ENCODE measurements at places on chromosomes 2 and 18.

DNA sequence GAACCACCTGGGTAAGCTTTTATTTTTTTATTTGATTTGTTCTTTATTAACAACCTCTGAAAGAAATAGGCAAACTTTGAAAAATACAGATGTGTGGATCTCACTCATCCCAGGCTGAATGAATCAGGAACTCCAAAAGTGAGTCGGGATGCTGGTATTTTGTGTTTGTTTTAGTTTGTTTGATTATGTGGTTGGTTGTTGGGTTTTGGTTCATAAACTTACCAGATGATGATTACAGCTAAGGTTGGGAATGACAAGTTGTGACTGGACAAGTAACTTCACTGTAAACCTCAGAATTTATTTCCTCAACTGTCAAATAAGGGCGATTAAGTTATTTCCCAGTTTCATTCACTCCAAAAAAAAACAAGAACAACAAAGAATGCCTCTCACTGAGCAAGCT, 80.5 kb upstream of the KIF5C start:
- DNase-seq, result no peak

DNA sequence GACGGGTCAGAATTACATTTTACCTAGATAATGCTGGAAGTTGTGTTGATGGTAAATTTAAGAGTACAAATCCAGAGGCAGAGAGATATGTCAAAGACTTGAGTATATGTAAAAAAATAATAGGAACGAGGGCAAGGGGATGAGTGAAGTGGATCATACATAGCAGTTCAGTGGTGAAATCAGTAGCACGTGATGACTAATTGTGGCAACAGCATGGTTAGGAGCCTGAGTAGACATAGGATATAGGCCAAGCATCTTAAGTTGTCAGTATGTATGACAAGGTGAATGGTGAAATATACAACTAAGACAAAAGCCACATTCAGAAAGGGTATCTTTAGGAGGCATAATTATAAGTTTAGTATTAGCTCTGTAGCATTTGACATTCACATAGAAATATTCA, 826.5 kb upstream of the PIK3C3 start:
- DNase-seq, result no peak

DNA sequence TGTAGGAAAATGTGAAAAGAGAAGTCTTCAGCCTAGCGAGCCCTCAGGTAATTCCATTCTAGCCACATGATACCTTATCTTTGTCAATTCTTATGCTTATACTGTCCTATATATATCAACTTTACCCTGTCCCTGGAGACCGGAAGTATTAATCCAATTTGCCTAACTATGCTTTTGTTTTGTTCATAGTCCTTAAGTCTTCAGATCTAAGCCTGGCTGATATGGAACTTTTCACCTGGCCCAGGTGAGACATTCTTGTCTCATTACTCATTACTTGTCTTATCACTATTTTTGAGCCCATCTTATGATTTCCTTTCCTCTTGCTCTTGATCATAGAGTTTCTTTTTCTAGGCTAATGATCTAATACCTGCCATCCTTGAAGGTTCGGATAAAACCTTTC, 194.1 kb upstream of the FANCL start:
- no peak for DNase-seq

GRCh38 chr18:50607378-50607926, 47.6 kb downstream of the MAPK4 start:
- no peak for DNase-seq

DNA sequence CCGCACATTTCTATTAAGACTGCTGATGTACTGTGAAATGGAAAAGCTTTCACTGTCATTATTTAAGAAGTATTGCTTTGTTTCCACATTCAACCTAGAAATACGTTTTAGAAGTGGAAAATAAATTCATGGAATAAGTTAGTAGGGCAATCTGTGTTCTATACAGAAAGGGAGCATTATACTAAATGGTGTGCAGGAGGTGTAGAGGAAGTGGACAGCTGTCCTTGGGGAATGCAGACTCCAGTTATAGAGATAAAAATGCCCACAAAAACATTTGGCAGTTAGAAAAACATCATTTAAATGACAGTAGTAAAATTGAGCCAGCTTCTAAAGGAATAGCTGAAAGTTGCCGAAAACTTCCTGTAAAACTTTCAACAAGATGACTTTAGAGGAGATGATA, 46.8 kb downstream of the PIK3C3 start:
- DNase-seq, result no peak

DNA sequence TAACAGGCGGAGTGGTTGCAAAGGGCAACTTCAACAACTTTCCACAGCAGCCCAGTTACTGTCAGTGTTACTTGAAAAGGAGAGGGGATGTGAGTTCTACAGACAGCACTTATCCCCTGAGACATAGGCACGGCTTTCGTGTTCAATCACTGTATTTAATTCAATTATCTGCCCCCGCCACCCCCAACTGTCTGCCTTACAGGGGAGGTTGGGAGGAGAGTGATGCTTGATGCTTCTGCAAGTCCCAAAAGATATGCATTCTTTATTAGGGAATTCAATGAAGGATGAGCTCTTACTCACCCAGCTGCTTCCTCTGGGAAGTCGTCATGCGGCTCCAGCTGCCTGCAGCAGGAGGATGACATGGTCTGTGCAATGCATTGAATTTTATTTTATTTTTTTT, 639.9 kb downstream of the DCC start:
- DNase-seq, result no peak

DNA sequence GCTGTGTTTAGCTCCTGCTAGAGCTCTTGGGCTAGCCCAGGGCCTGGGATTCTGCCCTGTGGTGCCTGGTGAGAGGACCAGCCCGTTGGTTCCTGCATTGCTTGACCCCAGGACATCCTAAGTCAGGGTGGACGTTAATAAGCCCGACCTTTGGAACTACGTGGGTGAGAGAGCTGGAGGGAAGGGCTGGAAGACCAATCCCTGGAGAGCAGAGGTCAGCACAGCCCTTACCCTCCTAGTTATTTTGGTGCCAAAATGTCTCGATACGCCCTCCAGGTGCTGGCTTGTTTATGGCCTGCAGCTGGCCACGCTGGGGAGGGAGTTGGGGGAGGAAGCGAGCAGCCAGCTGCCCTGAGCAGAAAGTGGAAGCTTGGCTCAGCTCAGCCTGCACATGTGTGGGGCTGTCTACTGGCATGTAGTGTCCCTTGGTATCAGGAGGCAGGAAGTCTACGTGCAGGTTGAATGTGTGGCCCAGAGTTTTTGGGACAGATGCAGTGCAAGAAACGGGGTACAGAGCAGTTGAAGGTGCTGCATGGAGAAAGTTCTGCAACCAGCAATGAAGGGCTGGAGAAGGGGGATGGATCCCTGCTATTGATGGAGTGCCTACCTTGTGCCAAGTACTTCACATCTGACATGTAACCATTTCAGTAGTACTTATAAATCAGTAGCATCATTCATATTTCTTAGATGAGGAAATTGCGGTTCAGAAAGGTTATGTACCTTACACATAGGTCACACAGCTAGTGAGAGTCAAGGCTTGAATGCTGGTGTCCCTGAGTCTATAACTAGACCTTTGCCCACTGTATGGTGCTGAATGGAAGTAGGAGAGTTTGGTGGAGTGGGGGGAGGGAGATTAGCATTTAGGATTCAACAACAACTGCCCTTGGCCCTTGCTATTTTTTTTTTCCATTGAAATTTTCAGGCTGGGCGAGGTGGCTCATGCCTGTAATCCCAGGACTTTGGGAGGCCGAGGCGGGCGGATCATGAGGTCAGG, 5.0 kb upstream of the DGKD start:
- DNase-seq, result no peak

DNA sequence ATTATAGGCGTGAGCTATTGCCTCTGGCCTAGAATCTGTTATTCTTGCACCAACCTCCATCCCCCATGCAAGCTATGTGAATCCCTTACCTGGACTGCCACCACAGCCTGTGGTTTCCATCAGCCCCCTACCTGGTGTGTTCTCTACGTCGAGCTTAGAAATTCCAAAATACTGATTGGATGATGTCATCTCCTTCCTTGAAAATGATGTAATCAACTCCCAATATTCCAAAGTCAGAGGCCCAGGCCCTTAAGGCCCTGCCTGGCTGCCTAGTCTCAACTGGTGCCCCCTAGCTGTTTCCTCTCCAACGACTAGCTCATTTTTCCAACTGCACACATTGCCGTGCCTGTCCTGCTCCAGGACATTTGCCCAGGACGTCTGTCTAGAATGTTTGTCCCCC, 41.3 kb upstream of the GBX2 start:
- no peak for DNase-seq

- DNase-seq, result no peak
These were observed 981 bp upstream of the SF3B1 start for GRCh38 chr2:197435598-197436420.

GRCh38 chr2:185567196-185567595, 171.4 kb upstream of the FSIP2 start:
- DNase-seq, result no peak

DNA sequence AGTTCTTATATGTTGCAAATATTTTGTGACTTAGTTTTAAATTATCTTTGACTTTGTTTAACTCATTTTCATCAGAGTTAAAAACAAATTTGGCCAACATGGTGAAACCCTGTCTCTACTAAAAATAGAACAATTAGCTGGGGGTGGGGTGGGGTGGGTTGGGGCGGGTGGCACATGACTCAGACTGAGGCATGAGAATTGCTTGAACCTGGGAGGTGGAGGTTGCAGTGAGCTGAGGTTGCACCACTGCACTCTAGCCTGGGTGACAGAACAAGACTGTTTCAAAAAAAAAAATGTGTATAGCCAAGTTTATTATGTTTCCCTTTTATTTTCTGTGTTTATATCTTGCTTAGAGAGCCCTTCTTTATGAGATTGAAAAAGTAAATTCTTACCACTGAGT, 14.2 kb upstream of the LIPG start:
- DNase-seq, result no peak

DNA sequence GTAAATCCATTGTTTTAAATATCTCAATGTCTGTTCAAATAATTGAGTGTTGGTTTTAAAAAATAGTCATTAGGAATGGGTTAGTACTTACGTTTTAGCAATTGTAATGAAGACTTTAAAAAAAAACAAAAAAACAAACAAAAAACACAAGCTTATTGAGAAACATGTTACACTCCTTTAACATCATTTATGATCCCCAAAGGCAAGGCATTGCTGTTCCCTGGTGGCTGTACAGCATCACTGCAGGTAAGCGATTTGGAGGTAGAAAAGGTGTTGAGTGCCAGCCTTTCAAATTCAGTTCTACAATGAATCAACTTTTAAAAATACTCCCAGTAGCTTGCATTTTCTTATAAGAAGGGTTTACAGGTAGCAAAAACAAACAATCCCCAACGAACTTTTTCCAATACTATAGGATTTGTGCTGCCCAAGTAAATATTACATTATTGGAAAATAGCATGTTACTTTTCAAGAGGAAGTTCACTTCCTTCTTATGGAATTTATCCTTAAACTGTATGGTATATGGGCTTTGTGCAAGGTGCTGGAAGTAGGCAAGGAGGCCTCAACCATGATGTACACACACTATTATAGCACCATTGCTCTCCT, 27.5 kb downstream of the CNRIP1 start:
- DNase-seq, result no peak

GRCh38 chr18:39998317-39998716, 1956.7 kb upstream of the PIK3C3 start:
- DNase-seq, result no peak

GRCh38 chr18:59388817-59389216, 29.8 kb upstream of the LMAN1 start:
- DNase-seq, result no peak

- no peak for DNase-seq
These were observed 296.0 kb downstream of the NDUFA10 start for GRCh38 chr2:239729151-239729550.

DNA sequence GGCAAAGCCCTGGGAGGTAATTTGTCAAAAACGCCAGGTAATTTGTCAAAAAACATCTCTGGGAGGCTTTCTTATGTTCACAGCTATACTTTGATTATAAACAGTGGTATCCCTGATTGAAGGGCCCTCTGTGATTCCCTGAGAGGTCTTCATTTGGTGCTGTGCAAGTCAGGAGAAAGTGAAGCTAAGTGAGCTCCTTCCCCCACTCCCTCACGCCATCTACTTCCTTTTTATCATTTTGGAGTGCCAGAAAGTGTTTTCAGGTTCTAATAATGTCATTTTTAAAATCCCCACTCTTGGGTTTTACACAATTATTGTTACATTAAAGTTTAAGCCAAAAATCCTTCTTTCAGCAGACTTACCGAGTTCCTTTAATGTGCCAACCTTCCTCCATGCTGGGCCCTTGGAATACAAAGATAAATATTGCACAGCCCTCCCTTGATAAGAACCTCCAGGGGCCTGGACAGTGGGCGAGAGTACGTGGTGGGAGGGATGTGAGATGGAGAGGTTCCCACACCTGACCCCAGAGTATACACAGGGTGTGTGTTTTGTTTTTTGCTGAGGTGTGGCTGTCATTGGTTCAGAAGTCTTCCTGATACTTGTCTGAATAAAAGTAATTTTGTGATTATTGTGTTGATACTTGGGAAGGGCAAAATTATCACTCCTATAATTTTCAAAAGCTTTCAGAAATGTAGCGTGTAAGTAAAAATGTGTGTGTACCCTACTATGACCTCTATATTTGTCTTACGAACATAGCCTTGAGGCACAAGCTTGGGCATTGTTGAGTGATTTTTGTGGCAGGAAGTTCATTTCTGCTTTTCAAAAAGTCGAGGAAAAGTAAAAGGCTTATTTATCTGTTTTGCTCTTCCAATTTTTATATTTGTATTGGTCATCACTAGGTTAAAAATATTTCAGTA, 8.2 kb downstream of the MAPRE2 start:
- no peak for DNase-seq

DNA sequence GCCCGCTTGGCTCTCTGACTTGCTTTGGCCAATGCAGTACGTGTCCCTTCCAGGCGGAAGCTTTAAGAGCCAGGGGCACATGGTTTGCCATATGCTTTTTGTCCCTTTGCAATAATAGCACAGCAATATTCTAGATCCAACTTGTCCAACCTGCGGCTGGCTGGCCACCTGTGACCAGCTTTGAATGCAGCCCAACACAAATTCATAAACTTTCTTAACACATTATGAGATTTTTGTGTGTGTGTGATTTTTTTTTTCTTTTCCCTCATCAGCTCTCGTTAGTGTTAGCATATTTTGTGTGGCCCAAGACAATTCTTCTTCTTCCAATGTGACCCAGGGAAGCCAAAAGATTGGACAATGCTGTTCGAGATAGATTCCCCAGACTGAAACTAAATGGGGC, 119.3 kb upstream of the SIX3 start:
- DNase-seq, result no peak

GRCh38 chr2:26848336-26849055, 564 bp downstream of the DPYSL5 start:
- DNase-seq, result no peak

DNA sequence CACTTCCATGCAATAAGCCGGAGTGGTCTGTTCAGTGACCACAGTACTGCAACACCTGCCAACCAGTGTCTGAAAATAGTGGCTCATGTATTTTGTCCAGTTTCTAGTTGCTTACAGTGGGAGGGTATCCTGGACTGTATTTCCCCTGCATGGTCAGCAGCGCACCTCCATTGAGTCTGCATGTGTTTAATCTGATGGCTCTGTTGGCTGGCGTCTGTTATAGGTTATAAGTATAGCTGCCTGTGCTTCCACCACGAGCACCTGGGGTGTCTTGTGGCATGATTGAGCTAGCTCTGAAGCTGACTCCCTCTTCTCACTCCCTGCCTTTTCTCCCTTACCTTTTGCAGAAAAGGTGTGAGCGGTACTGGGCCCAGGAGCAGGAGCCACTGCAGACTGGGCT, 12.9 kb downstream of the PTPN18 start:
- DNase-seq, result no peak

- DNase-seq, result no peak
These were observed 38.5 kb downstream of the MERTK start for GRCh38 chr2:111936881-111937280.

- DNase-seq, result no peak
These were observed 151.2 kb downstream of the STK39 start for GRCh38 chr2:168096158-168096557.

GRCh38 chr18:56294484-56295183, 343.8 kb downstream of the TXNL1 start:
- DNase-seq, result no peak

GRCh38 chr2:150495993-150496627, 8.6 kb upstream of the RND3 start:
- DNase-seq, result no peak
